ENCODE measurements at places on chromosomes 2 and 18.

- no peak for DNase-seq
These were observed 1.5 kb downstream of the MFSD6 start for GRCh38 chr2:190409616-190410015.

DNA sequence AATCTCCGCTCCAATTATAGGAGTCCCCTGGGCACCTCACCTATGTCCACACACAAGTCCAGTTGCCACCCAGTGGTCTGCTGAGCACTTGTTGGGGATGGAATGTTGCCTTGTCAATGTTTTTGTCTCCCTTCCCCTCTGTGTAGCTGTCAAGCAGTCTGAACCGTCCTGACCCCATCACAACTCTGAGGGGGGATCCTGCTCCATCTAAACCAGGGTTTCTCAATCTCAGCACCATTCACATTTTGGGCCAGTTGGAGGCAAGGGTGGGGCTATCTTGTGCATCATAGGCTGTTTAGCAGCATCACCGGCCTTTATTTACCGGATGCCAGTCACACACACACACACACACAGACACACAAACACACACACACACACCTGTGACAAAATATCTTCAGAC lies 53.0 kb downstream of the CYP26B1 start:
- DNase-seq: no peak

- DNase-seq: no peak
These were observed 236.7 kb downstream of the FHOD3 start for GRCh38 chr18:36534154-36534688.

GRCh38 chr2:19990416-19990728 lies 467 bp upstream of the WDR35 start:
- DNase-seq: no peak

- DNase-seq: no peak
These were observed 335.3 kb downstream of the RIT2 start for GRCh38 chr18:42780171-42780570.

DNA sequence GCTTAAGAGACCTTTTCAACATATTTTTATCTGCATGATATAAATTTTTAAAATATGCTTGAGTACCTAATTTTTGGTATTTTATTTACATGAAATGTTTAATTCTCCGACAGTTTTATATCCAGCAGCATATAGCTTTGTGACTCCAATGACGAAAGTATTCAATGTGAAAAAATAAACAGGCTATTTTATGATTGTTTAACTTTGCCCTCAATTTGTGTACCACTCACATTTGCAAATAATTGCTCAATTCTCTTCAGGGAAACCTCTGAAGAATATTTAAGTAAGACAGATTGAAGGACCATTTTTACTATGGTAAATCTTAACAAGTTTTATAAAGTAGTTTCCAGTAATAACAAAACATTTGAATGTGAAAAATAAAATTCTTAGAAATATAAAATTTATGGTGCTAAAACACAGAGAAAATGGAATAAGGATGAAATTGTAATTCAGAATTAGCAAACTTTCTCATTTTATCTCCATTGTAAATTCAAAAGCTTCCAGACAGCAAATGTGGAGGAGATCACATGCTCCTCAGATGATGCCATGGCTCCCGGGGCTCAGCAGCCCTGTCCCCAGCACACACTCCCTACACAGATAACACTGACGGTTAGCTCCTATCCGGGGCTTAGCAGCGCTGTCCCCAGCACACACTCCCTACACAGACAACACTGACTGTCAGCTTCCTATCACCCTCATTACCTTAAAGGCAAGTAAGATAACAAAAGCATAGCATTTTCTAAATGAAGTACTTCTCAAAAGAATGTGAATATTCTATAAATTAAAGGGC lies 39.7 kb downstream of the SH3YL1 start:
- DNase-seq: no peak

DNA sequence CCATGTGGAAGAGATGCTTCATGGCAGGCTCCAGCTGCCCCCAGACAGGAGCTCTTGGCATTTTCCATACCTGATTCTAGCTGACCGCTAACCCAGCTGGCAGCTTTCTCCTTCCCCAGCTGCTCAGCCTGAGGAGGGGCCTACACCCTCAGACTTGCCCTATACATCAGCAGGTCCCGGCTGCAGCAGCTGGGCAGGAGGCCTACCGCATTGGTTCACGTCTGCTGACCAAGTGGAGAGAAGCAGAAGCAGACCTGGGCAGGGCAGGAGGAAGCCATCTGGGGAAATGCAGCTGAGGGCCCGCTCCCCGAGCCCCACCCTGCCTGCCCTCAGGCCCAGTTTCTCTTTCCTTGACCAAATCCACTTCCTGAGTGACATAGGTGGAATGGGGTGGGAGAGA lies 50.7 kb downstream of the LBH start:
- DNase-seq: no peak

GRCh38 chr2:100963026-100963375 lies 39.1 kb upstream of the RPL31 start:
- DNase-seq: no peak

- no peak for DNase-seq
These were observed 40.9 kb upstream of the NEB start for GRCh38 chr2:151775057-151775740.

- no peak for DNase-seq
These were observed 42.1 kb downstream of the RAPH1 start for GRCh38 chr2:203492965-203493364.

DNA sequence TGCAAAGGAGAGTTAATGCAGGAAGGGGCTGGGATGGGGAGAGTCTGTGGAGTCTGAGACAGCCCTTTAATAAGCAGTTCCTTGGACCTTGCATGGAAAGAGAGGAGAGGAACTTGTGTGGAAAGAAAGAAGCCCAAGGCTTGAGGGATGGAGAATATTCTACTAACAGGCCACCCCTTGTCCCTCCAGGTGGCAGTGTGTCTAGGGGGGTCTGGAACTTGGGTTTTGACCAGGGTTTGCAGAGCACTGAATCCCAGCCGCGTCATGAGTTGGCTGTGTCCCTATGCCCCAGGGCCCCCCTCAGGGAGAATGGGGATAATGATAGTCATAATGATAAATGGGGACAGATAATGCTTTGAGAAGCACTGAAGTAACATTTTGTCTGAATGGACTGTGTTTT lies 15.0 kb downstream of the TCF7L1 start:
- no peak for DNase-seq

DNA sequence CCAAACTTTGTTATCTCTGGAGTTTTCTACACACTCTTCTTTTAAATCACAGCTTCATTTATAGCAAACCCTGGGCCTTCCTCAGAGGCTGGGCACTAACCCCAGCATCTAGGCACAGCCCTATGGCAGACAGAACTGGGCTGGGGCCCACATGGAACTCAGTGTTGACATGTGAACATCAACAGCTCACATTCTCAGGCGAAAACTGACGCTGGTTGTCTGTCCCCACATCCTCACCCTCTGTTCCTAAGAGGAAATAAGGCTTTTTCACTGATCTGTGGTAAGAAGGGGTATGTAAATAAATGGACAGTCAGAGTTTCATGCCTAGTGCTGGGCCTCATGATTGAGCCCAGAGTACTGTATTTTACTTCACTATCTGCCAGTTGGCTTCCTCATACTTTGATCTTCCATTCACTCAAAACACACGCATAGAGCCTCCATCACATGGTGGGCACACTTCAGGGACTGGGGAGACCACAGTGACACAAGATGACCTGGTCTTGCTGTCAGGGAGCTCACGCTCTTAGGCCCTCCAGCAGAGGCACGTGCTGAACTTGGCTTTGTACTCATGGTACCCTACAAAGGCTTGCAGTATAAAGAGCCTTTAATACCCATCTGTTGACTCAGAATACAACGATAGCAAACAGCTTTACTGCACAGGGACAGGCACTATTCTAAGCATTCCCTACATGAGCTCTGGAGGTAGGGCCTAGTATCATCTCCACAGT lies 43.0 kb downstream of the EFEMP1 start:
- DNase-seq: no peak

Measured in suprapubic skin (tissue), 4 donors.